Adrenal gland (tissue), 19 donors: ENCODE measurements at places on chromosomes 1 and 21. TPM values are rescaled to one million over a fixed set of nuclear protein-coding genes. Genes with fewer than 3 reads are reported as not detected.
A peak's percentile ranks its signal among the peaks of the same experiment; 100 is the strongest.

DNA sequence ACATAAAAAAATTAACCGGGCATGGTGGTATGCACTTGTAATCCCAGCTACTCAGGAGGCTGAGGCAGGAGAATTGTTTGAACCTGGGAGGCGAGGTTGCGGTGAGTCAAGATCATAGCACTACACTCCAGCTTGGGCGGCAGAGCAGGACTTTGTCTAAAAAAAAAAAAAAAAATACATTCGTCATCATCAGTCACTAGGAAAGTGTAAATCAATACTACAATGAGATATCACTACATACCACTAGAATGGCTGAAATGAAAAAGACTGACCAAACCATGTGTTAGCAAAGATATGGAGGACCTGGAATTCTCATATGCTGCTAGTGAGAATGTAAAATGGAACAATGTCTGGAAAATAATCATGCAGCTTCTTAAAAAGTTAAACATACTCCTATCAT is 9.3 kb downstream of the SPATA45 start:
- H3K27me3 ChIP-seq: no peaks in the 10 kb centered on the region
- no peak overlapping the region for H3K27ac ChIP-seq
- no peak overlapping the region for H3K4me3 ChIP-seq
- no peaks in the 10 kb centered on the region for H3K36me3 ChIP-seq
- H3K4me1 ChIP-seq: no peaks in the 10 kb centered on the region
- no peak for DNase-seq

ACAP3 gene
- 81.5 TPM for total RNA-seq

DNA sequence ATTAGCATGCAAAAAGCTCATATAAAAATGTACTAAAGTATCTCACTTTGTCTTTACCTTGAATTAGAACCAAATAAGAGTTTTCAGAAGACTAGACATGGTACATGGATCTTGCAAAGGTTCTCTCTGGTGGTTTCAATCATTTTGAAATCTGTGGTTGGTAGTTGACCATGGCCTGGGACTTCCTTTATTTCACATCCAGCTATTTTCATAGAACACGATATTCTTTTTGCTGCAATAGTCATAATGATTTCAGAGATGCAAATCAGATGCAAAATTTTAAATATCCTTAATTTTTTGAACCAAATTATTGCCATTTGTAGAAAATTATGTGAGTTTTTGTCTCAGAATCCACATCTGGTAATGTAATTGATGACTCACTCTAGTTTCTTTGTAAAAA is 375.1 kb upstream of the ZP4 start:
- no peak for DNase-seq
- H3K4me1 ChIP-seq: no peaks in the 10 kb centered on the region
- no peaks in the 10 kb centered on the region for H3K36me3 ChIP-seq
- H3K27ac ChIP-seq: no peak overlapping the region
- no peaks in the 10 kb centered on the region for H3K27me3 ChIP-seq

DNA sequence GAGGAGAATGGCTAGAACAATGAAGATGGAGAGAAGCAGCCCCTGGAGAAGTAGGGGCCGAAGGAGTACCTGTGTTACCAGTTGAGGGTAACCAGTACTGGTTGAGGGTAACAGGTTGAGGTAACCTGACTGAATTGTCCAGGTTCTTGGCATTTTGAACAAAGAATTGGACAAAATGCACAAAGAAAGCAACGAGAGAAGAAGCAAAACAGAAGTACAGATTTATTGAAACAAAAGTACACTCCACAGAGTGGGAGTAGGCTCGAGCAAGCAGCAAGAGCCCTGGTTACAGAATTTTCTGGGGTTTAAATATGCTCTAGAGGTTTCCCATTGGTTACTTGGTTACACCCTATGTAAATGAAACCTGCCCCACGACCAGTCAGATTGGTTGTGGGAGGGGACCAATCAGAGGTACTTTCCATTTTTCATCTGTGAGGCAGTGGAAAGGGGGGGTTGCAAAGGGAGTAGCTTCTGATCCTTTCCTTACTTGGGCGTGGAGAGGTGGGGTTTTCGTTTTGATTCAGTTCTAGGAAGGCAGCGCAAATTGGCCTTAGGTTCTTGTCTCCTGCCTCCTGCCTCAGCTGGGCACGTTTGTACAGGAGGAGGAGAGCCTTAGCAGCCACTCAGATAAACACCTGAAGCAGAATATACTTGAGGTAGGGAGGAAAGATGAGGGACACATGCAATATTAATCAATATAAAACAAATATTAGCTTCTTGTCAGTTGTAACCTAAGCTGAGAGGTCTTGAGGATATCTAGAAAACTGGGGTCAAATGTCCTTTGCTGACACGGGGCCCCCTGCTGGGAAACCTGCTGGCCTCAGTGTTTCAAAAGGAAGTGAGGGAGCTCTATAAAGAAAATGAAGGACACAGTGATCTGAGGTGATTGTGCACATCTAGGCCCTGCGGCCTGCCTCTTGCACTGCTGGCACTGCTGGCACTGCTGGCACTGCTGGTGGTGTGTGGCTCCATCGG is 14.3 kb upstream of the LSM10 start:
- H3K27me3 ChIP-seq: no peaks in the 10 kb centered on the region
- H3K36me3 ChIP-seq: no peaks in the 10 kb centered on the region
- H3K4me3 ChIP-seq: no peak overlapping the region
- no peak overlapping the region for H3K27ac ChIP-seq
- no peaks in the 10 kb centered on the region for H3K4me1 ChIP-seq

KRTAP7-1 gene
- not detected for total RNA-seq

DNA sequence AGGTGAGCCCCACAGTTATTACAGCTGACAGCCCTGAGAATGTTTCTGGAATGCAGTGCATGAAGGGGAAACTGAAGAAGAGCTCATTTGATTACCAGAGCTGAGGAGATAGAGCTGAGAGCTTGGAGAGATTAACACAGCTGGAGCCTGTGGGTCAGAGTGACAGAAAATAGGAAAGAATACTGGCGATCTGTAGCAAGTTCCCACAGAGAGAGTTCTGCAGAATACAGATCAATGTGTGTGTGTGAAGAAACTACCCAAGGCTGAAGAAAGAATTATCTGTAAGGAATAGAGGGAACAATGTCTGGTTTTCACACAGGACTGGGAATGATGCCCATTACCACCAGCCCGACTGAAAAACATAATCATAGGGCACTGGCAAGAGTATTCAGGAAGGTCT is 103.6 kb upstream of the SNX7 start:
- no peaks in the 10 kb centered on the region for H3K4me1 ChIP-seq
- no peaks in the 10 kb centered on the region for H3K36me3 ChIP-seq
- DNase-seq: no peak
- no peak overlapping the region for H3K4me3 ChIP-seq
- H3K27me3 ChIP-seq: no peaks in the 10 kb centered on the region

DNA sequence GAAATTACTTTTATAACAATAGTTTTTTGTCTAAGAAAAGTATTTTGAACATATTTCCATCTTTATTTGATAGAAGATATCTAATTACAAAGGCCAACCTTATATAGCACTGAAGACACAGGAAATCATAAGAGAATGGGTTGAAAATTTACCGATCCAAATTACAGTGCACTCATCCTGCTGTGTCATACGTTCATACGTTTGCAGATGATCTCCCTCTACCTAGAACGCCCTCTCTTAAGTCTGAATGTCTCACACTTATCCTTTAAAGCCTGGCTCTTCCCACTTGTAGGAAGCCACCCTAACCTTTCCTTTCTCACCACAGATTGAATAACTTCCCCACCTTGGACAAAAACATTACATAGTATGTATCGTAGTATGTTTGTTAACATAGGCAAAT is 9.3 kb downstream of the ASH1L start:
- no peak overlapping the region for H3K4me3 ChIP-seq
- no peaks in the 10 kb centered on the region for H3K27me3 ChIP-seq
- peaks cover 6% of the 10 kb centered on the region for H3K36me3 ChIP-seq
- H3K4me1 ChIP-seq: peaks cover 2% of the 10 kb centered on the region
- DNase-seq: no peak
- H3K27ac ChIP-seq: no peak overlapping the region

GLUL gene
- 512 TPM for total RNA-seq

BSND gene
- not detected for total RNA-seq

LEFTY1 gene
- total RNA-seq: 0.55 TPM

ZNF593OS gene
- 0.18 TPM for total RNA-seq

LCE1C gene
- not detected for total RNA-seq

GRCh38 chr1:169563650-169564049 is 22.6 kb downstream of the F5 start:
- H3K27me3 ChIP-seq: peaks cover 3% of the 10 kb centered on the region
- H3K27ac ChIP-seq: no peak overlapping the region
- no peak for DNase-seq

DNA sequence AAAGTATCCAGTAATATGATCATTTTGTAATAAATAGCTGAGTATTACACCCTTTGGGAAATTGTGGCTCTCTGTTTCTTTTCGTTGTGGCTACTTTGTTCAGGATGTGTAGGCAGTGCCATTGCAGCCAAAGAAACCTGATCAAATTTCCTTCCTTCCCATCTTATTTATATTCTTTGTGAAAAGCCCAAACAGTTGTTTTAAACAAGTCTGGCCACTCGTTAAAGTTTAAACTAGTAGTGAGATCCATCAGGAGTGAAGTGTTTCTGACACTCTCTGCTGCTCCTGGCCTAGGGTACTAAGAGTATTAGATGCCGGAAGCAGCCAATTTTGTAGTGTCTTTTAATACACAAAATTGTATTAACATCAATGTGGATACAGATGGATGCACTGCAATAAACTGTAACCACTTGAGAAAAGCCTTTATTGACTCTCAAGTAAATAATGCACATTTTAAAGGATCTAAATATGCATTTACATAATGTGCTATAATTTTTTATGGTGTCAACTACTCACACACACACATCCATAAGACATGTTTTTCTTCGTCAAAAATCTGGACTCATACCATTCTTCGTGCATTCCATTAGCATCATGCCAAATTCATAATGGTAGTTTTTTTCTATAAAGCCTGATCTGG is 317.9 kb downstream of the NFIA start:
- no peaks in the 10 kb centered on the region for H3K36me3 ChIP-seq
- H3K4me3 ChIP-seq: no peak overlapping the region
- H3K27ac ChIP-seq: no peak overlapping the region

DNA sequence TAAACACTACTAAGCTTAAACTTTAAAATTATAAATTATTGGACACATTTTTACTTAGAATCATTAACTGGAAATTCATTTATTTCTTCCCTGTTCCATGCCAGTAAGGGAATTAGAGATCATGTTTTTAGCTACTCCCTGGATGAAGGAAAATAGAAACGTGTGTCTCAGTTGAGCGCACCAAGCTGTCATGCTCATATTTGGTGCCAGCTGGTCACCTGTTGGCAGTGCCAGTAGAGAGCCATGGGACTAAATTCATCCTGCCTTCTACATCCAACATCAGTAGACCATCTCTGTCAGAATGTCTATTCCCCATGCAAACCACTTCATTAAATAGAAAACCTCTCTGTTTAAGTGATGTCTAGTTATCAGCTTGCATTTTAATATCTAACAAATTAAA is 17.4 kb upstream of the SLC22A15 start:
- no peaks in the 10 kb centered on the region for H3K27me3 ChIP-seq
- DNase-seq: no peak
- H3K4me1 ChIP-seq: no peaks in the 10 kb centered on the region
- no peaks in the 10 kb centered on the region for H3K36me3 ChIP-seq
- H3K4me3 ChIP-seq: no peak overlapping the region

- no peak for DNase-seq
- H3K27ac ChIP-seq: no peak overlapping the region
- H3K4me3 ChIP-seq: peak overlapping the region; percentile 2
- H3K27me3 ChIP-seq: no peaks in the 10 kb centered on the region
- no peaks in the 10 kb centered on the region for H3K4me1 ChIP-seq
- H3K36me3 ChIP-seq: no peaks in the 10 kb centered on the region
Observed at GRCh38 chr1:15386164-15386749, 23.4 kb upstream of the EFHD2 start.

GRCh38 chr1:53266038-53266437 is 27.7 kb upstream of the MAGOH start:
- no peak overlapping the region for H3K27ac ChIP-seq
- no peaks in the 10 kb centered on the region for H3K36me3 ChIP-seq
- no peaks in the 10 kb centered on the region for H3K4me1 ChIP-seq
- DNase-seq: no peak

SMYD3 gene
- total RNA-seq: 13.5 TPM
